ENCODE measurements at places on chromosomes 3 and 15.

- DNase-seq: peak; percentile 44
These were observed 264.8 kb downstream of the SLCO3A1 start for GRCh38 chr15:92118162-92118935.

DNA sequence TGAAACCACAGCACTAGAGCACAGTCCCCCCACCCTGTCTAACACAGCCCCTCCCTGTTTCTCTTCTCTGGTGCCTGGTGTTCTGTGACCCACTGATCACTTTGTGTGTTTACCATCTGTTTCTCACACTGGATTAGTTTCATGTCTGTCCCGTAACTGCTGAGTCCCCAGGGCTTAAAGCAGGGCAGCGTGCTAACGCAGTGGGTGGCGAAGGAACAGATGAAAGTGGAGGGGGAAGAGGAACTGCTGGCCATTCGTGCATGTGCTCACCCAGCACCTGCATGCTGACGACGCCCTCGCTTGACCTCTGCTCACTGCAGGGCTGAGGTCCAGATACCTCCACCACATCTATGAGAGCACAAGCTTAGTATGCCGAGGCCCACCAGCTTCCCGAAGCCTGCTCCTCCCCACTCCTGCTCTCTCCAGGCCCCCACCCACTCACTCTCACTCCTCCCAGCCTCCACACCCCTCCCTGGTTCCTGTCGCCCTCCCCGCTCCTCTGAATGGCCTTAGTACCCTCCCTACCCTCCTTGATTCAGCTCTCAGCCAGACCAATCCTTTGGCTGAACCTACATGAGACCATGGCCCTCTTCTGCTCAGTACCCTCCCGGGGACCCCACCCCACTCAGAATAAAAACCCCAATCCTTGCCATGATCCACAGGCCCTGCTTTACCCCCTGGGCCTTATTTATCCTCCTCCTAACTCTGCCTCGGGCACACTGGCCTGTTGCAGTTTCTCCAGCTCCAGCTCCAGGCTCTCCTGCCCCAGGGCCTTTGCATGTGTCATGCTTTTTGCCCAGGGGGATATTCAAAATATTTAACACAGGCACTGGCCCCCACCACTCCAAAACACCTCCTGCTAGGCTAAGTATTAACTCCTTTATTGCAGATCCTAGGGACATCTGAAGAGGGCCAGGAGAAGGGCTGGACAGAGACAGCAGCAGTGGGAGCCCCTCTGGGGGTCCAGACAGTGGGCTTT, 15.1 kb upstream of the IQSEC1 start:
- no peak for DNase-seq

DNA sequence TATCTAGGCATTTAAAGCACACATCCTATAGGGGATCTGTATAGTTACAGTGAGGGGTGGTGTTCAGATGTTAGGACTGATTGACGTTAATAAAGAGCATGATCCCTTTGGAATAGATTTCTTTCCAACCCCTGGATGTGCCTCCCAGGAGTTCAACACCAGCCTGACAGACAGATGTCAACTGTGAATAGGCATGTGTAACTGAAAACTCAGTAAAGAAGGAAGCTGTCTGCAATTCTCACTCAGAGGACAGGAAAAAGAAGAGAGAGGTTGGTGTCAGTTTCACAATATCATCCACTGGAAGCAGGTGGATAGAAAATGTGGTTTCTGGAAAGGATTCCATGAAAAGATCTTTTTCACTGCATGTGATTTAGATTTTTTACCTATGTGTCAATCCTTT, 396.3 kb downstream of the NSUN3 start:
- no peak for DNase-seq

DNA sequence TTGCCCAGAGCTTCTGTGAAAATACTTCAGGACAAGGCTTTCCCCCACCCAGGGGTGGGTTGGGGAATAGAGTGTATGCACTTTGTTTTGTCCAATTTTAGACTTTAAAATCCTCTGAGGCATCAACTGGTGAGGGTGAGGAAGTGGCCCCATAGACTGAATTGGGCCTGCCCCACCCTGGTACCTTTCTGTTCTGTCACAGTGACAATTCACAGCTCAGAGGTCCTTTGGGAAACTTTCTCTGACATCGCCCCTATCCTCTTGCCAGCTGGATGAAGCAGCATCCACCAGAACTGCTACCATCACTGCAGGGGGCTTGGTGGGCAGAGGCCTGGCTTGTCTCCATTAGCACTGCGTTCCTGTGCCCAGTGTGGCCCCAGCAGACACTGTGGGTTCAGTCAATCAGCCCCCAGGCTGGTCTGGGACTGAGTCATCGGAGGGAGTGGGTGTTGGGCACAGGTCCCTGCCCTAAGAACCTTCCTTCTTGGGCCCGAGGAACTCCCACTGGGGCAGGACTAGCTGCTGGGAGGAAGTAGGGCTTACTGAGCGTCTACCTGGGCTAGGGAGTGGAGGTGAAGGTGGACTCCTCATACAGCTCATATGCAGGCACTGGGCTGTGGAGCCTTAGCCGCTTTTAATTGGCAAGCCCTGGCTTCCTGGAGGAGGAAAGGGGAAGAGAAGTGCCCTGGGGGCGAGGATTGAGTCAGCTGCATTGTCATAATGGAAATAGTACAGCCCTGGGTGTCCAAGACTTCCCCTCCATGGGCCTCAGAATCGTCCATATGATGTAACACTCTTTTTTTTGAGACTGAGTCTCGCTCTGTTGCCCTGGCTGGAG, 1.5 kb upstream of the PPM1M start:
- no peak for DNase-seq

- peak; percentile 50 for DNase-seq
These were observed 230.4 kb downstream of the ADAMTS17 start for GRCh38 chr15:100111125-100112060.

All from GM03348 (cell line).